Dorsolateral prefrontal cortex (tissue), 122 donors: ENCODE measurements at places on chromosomes 5 and 9.

DNA sequence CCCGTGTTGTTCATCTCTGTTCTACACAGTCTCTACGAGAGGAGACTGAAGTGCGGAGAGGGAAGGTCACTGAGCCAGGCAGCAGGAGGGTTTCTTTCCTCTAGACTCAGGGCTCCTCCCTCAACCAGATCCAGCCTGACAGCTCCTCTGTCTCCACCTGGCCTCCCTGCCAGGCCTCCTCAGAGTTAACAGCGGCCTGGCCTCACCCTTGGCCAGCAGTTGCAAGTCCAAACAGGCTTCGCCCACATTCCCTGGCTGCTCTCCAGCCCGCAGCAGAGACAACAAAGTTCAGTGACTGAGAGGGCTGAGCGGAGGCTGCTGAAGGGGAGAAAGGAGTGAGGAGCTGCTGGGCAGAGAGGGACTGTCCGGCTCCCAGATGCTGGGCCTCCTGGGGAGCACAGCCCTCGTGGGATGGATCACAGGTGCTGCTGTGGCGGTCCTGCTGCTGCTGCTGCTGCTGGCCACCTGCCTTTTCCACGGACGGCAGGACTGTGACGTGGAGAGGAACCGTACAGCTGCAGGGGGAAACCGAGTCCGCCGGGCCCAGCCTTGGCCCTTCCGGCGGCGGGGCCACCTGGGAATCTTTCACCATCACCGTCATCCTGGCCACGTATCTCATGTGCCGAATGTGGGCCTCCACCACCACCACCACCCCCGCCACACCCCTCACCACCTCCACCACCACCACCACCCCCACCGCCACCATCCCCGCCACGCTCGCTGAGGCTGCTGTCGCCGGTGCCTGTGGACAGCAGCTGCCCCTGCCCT, at the start of gene HRCT1:
TSS of gene HRCT1 (plus strand) at position 291 of the 768 bp plus-strand sequence. CDS start at position 377, 86 bp downstream.
- DNase-seq: peak; percentile 54

GRCh38 chr9:28718226-28718625, 1144.9 kb upstream of the C9orf72 start:
- no peak for DNase-seq

DNA sequence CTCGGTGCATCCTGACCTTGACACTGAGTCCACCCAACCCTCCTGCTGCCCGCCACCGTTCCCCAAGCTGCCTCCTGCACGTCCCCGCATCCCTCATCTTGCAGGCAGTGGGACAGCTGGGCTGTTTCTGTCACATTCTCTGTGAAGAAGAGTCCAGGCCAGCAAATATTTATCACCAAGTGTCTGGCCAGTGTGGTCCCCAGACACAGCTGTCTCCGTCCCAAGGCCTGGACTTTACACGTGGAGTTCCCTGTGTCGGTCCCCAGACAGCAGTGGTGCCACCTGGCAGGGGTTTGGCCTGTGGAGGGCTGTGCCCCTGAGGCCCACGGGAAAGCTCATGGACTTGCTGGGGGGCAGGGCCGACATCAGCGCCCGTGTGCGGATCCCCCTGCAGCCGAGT, 9.2 kb upstream of the SLC12A7 start:
- no peak for DNase-seq

- no peak for DNase-seq
Observed at GRCh38 chr9:34121996-34122395, 4.5 kb downstream of the DCAF12 start.

DNA sequence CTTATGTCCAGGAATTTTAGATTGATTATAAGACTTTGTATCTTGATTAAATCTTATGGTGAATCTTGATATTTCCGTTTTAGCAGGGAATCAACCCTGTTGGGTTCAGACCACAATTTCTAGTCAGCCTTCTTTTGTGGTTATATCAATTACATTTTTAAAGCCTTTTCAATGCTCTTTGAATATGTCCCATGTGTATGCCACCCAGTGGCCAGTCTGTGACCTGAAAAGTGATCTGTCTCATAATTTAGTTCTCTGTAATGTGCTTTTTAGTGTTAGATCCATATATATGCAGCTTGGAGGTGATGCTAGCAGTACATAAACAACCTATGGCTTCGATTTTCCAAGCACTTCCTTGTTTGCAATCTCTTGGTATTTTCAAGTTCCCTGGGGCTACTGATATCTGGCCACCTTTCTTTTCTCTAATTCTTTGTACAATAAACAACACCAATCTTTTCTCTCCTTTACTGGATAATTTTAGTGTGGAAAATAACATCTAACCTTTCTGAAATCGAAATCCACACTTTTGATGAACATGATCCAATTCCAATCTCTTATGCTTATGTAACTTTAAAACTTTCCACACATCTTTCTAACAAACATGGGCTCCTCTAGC, 28.8 kb downstream of the PDE8B start:
- no peak for DNase-seq

GRCh38 chr5:117594166-117594565, 1019.5 kb upstream of the SEMA6A start:
- no peak for DNase-seq

GRCh38 chr9:124776954-124777648, at the start of gene OLFML2A:
OLFML2A (plus strand) TSS chr9:124777133; CDS start chr9:124777271, 138 bp downstream.
- no peak for DNase-seq

- no peak for DNase-seq
Observed at GRCh38 chr5:80068775-80069174, 33.6 kb downstream of the THBS4 start.

GRCh38 chr5:37667846-37668245, 172.0 kb downstream of the GDNF start:
- DNase-seq: no peak

- DNase-seq: no peak
Observed at GRCh38 chr9:2418619-2419018, 203.0 kb upstream of the VLDLR start.

DNA sequence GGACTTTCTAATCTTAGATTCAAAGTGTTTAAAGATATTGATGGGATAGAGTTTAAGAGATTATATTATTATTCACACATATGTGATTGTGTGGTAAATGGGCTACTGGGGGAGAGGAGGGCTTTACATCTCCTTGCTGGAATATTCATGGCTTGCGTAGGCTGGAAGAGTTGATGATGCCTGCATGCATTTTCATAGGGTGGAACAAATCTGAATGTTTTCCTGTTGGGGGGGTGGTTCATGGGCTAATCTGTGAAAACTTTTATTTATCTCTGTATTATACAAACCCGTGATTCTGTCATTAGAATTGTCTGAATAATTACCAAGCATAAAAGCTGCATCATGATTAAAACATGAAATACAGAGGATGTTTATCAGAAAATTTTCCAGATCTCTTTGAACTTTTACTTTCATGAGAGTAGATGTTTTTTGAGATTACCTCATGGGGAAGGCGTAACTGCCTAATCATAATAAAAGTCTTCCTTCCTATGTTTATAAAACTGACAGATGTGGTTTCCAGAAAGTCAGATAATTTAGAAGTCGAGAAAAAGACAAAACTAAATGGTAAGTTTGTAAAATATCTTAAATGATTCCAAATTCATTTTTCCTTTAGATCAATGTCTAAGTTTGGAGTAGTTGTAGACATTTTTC, 1185.4 kb upstream of the SEMA6A start:
- DNase-seq: no peak

DNA sequence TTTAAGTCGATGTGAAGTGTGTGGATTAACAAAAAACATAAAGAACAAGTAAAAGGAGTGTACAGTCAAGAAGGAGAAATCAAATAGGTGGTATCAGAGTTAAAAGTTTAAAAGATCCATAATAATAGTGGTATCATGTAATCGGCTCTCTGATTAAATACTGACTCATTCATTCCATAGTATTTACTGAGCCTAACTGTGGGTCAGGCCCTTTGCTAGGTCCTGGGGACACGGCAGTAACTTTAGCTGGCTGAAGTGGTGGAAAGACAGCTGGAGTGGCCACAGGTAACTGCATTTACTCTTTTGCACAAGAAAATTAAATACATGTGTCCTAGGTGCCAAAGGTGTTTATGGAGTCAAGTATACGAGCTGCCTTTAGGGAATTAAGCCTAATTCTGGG, 124.0 kb downstream of the GNAQ start:
- no peak for DNase-seq

GRCh38 chr5:171221916-171222315, 87.1 kb upstream of the TLX3 start:
- DNase-seq: no peak

DNA sequence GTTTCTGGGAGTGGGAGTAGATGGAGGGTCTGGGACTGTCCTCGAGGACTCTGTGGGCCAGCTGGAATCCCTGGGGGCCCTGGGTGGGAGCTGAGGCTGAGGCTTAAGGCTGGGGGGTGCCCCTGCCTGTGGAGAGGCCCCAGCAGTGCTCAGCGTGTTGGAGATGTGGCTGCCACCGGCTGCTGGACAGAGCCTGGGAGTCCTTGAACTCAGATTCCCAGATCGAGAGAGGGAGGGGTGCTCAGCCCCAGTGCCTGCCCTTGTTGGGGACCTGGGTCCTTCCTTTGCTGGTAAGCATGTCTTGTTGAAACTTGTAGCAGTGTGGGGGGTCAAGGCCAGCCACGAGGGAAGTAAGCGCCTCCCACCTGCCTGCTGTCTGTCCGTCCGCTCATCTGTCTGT, 10.7 kb downstream of the RXRA start:
- DNase-seq: no peak

GRCh38 chr5:124394700-124395245, 351.7 kb downstream of the ZNF608 start:
- peak; percentile 54 for DNase-seq

DNA sequence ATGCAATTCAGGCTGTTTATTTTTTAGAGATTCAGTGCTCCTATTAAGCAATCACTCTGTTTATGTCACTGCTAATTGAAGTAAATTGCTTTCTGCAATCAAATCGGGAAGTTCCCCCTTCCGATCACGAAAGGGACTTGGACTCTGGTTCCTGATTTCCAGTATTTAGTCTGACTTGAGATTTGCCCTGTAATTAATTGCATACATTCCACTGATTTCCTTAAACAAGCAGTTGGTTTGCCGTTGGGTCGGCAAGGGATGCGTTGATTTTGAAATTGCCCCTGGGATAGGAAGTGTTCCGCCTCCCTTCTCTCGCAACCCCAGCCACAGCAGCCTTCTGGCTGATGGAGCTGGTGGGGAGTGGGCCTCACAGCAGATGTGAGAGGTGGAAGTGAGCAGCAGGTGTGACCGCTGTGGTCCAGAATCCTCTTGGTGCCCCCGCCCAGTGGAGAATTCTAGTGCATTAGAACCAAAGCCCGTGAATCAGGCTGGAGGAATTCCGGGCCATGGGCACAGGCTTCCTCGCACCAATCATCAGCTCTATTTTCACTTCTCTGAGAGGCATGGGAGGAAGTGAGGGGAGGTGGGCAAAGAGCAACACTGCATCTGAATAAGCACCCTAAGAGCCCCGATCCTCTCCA, 102.5 kb downstream of the SPRY4 start:
- DNase-seq: no peak

DNA sequence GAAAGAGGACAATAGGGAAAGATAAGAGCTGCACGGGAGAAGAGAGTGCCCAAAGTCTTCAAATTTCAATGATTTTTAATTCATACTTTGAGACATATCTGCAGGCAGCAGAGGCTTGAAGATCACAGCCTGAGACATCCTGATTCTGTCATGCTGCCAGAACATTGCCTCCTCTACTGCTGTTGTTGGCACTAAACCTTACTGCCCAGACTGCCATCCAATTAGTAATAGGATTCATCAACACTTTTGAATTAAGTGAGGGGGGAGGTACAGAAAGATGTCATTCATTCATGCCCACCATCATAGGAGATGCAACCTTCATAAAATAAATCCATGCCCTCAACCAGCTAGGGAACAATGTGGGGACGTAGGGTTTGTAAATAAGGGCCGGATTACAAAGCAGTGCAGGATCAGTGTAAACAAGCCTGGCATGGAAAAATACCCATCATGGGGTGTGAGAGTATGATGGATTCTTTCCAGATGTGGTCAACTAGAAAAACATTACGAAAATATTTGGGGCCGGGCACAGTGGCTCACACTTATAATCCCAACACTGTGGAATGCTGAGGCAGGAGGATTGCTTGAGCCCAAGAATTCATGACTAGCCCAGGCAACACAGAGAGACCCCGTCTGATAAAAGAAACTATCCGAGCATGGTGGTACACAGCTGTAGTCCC, 122.1 kb upstream of the DAPK1 start:
- DNase-seq: no peak

- DNase-seq: no peak
Observed at GRCh38 chr5:169442403-169442874, 141.1 kb upstream of the SPDL1 start.

GRCh38 chr9:3477236-3477834, 48.5 kb downstream of the RFX3 start:
- no peak for DNase-seq

DNA sequence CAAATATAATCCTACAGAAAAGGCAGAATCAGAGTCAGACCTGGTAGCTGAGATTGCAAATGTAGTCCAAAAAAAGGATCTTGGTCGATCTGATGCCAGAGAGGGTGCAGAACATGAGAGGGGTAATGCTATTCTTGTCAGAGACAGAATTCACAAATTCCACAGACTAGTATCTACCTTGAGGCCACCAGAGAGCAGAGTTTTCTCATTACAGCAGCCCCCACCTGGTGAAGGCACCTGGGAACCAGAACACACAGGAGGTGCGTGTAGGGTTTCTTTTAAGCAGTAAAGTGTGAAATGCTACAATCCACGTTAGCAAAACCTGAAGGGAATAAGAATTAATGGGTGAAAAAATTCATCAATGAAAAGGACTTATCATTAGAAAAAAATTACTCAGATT, 145.8 kb downstream of the GIN1 start:
- DNase-seq: no peak

DNA sequence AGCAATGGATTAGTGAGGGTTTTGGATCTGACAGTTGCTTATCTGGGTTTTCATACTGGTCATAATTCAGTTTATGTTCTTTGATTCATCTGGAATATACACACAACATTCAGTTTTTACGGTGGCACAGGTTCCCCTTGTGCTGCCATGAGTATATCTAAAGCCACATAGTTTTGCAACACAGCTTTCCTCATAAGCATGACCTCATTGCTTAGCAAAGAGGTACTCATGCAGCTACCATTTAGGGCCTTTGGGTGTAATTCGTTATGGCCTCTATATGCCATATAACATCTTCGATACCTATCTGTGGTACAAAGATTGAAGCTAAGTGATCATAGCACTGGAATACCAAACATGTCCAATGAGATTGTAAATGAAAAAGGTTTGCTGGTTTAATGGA, 2.9 kb upstream of the RBM22 start:
- no peak for DNase-seq

DNA sequence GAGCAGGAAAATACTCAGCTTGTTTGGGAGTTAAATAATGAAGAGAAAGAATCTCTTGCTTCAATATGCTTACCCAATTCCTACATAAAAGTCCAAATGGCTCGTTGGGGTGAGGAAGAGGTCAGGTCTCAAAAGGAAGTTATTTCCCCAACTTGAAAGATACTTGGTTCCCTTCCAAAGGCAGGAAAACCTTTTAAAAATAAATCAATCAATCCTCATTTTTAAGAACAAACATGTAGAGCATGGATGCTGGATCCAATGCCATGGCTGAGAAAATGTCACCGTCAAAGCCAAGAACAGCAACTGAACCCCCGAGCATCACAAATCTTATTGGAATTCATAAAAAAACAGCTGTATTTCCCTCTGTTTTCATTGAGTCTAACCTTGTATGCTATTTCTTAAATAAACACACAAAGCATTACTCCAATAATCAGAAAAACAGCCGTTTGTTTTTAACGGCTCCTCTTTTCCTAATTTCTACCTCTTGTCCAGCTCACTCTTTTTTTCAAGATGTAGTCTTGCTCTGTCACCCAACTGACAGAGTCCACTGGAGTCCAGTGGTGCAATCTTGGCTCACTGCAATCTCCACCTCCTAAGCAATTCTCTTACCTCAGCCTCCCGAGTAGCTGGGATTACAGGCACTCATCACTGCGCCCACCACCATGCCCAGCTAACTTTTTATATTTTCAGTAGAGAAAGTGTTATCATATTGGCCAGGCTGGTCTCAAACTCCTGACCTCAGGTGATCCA, 140.7 kb downstream of the GNA14 start:
- DNase-seq: no peak

GRCh38 chr9:130988905-130989304, 20.1 kb upstream of the LAMC3 start:
- DNase-seq: no peak
